HEK293T (cell line): ENCODE measurements at places on chromosomes 5 and 9.

DNA sequence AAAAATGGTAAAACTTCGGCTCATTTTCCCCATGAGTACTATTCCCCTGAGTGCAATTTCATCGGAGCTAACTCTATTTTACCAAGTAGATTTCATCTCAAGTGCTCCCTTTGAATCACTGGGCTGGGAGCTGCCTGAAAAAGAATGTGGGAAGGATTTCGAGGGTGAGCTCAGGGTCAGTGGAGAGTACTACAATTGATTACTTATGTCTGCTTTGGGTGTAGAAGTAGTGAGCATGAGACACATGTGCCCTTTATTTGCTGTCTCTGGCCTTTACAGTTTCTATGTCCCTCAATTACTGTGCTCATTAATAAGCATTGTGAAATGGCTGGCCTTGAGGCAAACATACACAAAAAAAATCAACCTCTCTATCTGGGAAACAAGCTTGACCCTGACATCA lies 172.7 kb upstream of the RFX3 start:
- DNase-seq = no peak

DNA sequence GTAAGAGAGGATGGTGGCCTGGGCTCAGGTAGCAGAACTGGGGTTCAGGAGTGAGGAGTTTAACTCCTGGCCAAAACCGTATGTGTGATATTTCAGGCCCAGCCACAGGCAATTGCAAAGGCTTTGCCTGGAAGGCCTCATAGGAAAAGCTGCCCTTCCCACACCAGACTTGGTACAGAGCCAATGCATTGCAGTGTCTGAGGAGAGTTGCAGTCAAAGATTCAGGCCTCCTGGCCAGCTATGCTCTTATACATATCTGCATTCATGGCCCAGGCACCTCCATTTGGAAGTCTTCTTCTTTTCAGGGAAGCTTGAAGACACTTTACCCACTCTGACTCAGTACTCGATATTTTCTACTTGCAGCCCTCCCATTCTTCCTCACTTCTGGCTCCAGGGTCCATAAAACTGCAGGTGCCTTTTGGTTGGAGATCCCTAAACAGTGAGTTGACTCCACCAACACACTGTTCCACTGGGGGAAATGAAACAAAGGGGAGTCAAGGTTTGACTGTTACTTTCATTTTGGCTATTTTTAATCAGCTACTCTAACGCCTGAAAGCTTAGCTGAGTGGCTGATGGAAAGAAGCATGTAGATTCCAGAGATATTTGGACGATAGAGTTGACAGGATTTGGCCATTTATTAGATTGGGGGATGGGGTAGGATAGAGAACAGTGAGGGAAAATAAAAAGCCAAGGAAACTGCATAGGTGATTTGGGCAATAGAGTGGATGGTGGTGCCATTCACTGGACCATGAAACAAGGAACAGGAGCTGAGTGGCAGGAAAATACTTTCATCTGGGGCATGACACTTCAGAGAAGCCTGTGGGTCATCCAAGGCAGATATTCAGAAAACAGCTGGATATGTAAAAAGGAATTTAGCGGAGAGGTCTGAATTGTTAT lies 30.6 kb upstream of the IL33 start:
- no peak for DNase-seq

DNA sequence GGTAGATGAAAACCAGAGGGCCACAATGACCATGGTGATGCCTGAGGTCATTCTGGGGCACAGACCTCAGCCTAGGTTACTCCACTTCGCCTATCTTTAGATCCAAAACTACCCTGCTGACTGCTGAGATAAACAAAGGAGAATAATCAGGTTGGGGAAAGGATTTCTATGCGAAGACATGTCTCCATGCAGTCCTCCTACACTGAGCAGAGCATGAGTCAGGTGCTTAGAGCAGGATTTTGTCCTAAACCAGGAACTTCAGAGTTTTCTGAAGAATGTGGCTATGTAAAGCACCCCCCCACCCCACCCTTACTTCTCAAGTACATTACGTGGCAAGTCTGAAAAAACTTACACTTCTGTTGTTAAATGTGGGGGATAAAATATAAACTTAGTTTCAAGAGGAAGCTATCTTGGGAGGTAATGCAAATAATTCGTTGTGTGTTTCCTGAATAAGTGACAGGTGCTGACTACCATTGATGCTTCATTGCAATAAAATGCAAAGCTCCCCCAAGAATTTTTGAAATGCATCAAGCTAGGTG lies 19.4 kb downstream of the PDCD1LG2 start:
- DNase-seq = no peak

DNA sequence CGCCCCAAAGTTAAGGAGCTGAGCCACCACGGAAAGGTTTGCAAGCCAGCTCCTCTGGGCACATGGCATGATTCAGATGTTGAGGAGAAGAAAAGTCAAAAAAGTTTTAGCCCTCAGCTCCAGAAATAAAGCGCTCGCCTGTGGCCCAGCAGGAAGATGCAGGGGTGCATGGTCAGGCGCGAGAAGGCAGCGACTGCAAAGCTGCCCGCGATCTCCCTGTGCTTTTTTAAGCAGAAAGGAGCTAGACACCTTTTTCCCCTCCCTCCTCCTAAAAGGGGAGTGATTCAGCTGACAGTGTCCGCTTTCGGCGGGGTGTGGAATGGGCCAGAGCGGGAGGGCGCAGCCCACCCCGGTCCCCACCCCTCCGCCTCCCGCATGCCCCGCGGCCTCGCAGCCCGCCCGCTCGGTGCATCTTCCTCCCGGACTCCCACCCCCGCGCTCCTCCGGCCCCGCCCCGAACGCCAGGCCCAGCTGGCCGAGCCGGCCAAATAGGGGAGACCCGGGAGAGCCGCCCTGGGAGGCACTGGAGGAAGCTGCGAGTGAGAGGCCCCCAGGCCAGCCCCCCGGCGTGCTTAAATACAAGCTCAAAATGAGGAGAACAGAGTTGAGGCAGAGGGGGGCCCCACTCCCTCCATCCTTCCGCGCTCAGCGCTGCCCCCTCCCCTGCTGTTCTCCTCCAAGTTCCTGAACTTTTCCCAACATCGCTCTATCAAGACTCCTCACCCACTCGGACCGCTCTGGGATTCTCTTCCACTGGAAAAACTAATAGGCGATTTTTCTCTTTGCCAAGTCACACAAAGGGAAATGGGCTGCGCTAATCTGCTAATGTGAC lies at the start of gene ADAMTS12:
Gene ADAMTS12, minus strand, starts transcription at position 203 of the 832 bp plus-strand sequence. Its CDS starts 134 bp downstream, at position 69.
- peak; percentile 26 for DNase-seq

GRCh38 chr5:180350711-180351465 lies 2.2 kb downstream of the GFPT2 start:
- no peak for DNase-seq

DNA sequence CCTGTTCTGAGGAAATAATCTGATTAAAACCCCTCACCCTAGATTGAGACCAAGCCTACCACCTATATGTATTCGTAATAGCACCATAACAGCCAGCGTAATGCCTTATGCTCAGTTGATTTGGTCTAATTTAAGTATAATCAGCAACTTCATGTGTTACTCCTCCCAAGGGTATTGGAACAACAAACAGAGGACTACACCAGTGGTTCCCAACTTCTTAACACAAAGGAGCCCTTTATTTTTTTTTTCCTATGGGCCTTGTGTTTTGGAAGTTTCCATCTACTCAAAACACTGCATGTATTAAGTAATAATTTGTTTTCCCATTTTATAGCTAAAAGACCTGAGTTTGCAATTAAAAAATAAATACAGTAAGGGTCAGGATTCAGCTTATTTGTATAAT lies 140.7 kb downstream of the ADAMTSL1 start:
- DNase-seq = no peak

GRCh38 chr5:153792305-153792704 lies 246.4 kb downstream of the FAM114A2 start:
- no peak for DNase-seq
